ENCODE measurements at places on chromosomes 4 and X.

GRCh38 chr4:127261476-127261875 lies 371.3 kb upstream of the INTU start:
- DNase-seq, result no peak

DNA sequence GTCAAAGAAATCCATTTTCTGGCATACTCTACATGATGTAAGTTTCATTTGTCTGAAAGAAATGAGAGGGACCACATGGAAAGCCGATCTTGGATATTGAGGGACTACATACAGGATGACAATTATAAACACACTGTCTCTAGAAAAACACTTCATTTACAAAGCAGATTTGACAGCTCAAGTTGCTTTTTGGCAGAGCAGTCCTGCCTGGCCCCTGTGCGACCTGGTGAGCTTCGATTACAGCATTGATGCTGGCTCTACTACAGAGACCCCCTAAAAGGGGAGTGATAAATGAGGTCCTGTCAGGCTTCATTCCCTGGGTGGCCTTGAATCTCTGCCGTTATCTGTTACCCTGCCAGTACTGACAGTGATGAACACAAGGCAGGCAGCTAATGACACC lies 215.2 kb upstream of the NOCT start:
- DNase-seq, result no peak

GRCh38 chr4:46830971-46831454 lies 78.0 kb downstream of the COX7B2 start:
- DNase-seq, result no peak

DNA sequence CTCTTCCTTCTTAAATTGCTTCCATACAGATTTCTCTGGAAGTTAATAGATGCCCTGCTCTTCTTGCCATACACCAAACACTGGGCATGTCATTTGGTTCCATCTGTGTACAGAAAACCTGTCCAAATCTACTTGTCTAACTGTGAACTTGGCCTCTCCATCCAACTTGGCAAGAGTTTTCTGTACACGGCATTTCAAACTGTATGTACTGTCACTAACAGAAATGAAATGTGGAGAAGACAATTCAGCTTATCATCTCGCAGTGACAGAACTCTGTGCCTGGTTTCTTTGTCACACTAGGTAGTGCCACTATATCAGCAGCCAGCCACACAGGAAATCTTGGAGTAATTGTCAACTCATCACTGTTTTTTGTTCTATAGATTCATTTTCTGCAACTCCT lies 58.2 kb downstream of the CXXC4 start:
- no peak for DNase-seq

DNA sequence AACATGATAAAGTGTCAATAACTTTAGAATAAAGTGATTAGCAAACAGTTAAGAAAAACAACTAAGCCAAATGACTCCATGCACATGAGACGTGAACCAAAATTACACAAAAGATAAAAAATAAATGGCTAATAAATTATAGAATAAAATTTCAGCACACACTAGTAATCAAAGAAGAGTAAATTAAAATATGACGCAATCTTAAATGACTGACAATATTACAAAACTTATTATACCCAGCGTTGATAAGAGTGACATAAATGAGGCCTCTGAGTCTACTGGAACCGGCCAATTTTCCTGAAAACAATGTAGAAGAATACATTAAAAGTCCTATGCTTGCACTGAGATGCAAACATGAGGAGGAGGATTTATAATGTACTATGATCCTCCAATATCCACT lies 187.4 kb downstream of the DHX15 start:
- DNase-seq, result no peak

DNA sequence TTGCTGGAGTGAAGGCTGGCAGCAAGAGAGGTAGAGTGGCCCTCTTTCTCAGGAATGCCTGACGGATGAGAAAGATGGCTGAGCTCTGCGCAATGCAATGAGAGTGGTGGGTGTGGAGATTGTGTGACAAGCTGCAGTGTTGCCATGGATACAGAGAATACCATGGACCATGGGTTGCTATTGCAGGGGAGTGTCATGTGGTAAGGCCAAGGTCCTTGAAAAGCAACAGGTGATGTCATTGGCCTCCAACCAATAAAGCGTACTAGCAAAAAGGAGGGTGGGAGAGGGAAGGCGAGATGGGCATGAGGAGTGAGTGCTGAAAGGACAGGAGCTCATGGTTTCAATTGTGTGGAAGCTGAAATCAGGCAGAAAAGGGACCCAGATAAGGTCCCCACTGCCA lies 1.8 kb downstream of the PNMA5 start:
- no peak for DNase-seq

Measured in Right ventricle myocardium superior (tissue), 1 donor.